ENCODE measurements at places on chromosomes 2 and 18.

- DNase-seq, result peak; percentile 21
Observed at GRCh38 chr2:177306550-177306949, 42.0 kb upstream of the NFE2L2 start.

- peak; percentile 96 for DNase-seq
Observed at GRCh38 chr2:191020742-191021381, 6.9 kb upstream of the STAT1 start.

DNA sequence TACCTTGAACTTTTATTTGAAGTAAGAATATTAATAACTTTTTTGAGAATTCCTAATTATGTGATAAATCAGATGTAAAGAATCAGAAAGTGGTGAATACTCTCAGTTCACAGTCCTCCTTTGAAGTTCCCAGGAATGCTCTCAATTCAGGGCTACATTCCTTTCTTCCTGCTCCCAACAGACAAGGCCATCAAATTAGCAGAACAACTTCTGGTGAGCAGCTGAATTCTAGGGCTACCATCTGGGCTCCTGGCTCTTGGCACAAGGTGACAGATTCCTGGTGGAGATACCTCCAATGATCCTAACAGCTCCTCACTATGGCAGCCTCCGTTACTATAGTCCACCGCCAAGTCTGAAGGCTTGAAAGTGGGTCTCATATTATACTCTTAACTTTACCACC lies 37.8 kb upstream of the OLA1 start:
- no peak for DNase-seq

- no peak for DNase-seq
Observed at GRCh38 chr2:220417503-220417902, 790.1 kb downstream of the SLC4A3 start.

Data from suppressor macrophage treated with lipopolysaccharide for 1 hour (primary cell).